Prostate gland (tissue), 2 donors: ENCODE measurements at places on chromosomes 7 and 10. TPM values are rescaled to one million over a fixed set of nuclear protein-coding genes. Genes with fewer than 3 reads are reported as not detected.

GIMAP7 gene
- 9.0 TPM for total RNA-seq

RNF148 gene
- total RNA-seq = 2.9 TPM

HTR5A gene
- total RNA-seq = not detected

LRRC61 gene
- 34.4 TPM for total RNA-seq

- DNase-seq = no peak
- H3K4me3 ChIP-seq = no peak overlapping the region
- no peak overlapping the region for H3K27ac ChIP-seq
- no peaks in the 10 kb centered on the region for H3K4me1 ChIP-seq
- H3K36me3 ChIP-seq = no peaks in the 10 kb centered on the region
Observed at GRCh38 chr10:93766918-93767317, 9.2 kb downstream of the LGI1 start.

GRCh38 chr7:50688226-50688590 lies 94.5 kb downstream of the GRB10 start:
- no peak overlapping the region for H3K27ac ChIP-seq
- no peak for DNase-seq
- H3K4me1 ChIP-seq = peaks cover 5% of the 10 kb centered on the region
- H3K36me3 ChIP-seq = no peaks in the 10 kb centered on the region

DNA sequence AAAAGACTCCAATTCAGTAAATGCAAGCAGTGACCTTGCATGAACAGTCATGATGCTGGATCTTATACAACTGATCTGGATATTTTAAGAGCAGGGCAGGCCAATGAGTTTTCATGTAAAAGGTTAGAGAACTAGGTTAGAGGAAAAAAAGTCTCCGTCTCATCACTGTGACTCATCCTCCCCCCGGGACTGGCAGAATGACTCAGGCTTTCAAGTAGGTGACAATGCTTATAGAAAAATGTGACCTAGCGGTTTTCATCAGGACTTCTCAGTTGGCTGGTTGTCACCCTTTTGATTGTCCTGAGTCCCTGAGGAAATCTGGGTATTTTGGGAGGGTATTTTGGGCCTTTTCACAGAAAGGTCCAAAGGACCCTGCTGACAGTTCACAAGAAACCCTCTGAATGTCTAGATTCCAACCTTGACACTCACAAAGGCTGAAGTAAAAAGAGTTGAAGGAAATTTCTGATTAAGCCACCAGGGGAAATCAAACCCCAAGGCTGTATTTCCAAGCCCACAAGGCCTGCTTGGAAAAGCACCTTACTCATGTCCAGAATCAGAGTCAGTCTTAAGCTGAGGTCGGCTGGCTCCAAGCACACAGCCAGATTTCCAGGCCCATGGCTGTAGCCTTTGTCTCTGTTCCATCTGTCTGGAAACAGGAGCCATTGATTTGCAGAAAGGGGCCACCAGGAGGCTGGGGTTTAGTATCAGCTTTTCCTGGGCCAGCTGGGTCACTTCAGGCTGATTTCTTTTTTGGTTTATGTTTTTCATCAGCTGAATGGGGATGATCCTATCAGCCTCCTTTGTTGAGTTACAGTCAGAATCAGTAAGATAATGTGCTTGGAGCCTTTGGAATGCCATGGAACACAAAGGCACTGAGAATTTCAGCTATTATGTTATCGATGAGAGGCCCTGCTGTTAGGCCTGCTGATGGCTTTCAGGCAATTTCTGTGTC lies 226.4 kb upstream of the HABP2 start:
- H3K36me3 ChIP-seq = no peaks in the 10 kb centered on the region
- no peak for DNase-seq
- no peak overlapping the region for H3K4me3 ChIP-seq

GRCh38 chr10:116099023-116099420 lies 174.0 kb downstream of the GFRA1 start:
- H3K27me3 ChIP-seq = peaks cover 11% of the 10 kb centered on the region
- no peaks in the 10 kb centered on the region for H3K36me3 ChIP-seq

DNA sequence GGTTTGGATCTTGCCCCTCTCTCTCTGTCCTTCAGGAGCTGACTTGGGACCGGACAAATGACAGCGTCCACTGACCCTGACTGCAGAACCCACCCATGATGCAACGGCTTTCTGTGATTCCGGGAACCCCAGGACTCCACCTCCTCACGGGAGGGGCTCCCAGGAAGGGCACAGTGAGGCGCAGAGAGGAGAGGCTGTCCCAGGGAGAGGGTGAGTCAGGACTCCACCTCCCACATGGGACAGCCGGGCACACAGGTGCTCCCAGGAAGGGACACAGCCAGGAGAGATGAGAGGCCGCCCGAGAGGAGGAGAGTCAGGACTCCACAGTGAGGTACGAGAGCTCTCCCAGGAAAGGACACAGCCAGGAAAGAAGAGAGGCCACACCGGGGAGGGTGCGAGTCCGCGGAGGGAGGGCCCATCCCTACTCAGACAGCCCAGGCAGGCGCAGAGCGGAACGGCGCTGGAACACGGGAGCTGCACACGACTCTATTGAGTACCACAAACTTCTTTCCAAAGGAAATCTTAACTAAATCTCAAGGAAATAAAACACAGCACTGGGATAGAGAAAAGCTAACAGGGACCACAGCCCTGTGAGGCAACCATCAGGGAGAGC lies 162.5 kb downstream of the MAD1L1 start:
- no peaks in the 10 kb centered on the region for H3K27me3 ChIP-seq
- H3K36me3 ChIP-seq = no peaks in the 10 kb centered on the region
- H3K4me1 ChIP-seq = no peaks in the 10 kb centered on the region
- DNase-seq = no peak
- H3K4me3 ChIP-seq = no peak overlapping the region

GRCh38 chr7:91358303-91358702 lies 94.1 kb downstream of the FZD1 start:
- DNase-seq = no peak
- H3K27ac ChIP-seq = peak overlapping the region; percentile 21
- no peak overlapping the region for H3K4me3 ChIP-seq
- no peaks in the 10 kb centered on the region for H3K4me1 ChIP-seq

DNA sequence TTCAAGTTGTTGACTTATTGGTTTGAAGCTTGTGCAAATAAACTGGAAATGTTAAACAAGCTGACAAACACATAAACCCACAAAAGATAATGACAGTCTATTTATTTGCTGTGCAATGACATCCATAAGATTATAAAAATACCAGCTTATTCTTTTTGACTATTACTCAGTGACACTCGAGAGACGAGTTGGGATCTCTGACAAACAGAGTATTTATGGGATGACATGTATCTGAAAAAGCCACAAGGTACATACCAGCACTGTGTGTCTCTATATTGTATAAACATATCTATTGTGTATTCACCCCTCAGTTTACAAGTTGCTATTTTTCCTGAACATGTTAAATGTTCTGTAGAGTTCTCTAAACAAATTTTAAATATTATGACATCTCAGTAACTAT lies 88.9 kb downstream of the CHRM2 start:
- H3K4me1 ChIP-seq = no peaks in the 10 kb centered on the region
- no peak for DNase-seq
- H3K27ac ChIP-seq = no peak overlapping the region
- H3K4me3 ChIP-seq = no peak overlapping the region
- H3K27me3 ChIP-seq = no peaks in the 10 kb centered on the region
- no peaks in the 10 kb centered on the region for H3K36me3 ChIP-seq

DNA sequence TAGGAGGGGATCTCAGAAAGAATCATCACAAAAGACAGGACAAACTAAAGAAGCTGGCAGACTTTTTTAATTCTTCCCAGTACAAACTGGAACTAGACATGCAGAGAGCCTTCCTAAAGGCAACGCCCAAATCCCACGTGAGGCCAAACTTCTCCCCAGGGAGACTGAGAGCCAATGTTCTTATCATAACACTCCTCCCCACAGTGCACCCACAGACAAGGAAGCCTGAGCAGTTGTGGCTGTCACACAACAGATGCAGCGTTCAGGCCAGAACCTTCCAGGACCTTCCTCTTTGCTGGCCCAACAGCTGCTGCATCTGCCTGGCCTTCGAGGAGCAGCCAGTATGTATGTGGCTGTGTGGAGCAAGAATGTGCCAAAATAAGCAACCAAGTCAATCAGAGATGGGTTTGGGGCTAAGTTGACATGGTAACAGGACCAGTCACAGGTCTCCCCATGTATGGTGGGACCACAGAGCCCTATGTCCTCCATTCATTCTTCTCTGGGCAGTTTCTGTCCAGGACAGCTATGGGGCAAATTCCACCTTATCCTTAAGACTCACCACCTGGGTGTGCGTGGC lies 34.9 kb downstream of the SRPK2 start:
- H3K36me3 ChIP-seq = no peaks in the 10 kb centered on the region
- DNase-seq = no peak
- H3K4me1 ChIP-seq = peaks cover 5% of the 10 kb centered on the region
- no peak overlapping the region for H3K27ac ChIP-seq
- H3K4me3 ChIP-seq = no peak overlapping the region

GRCh38 chr7:35894721-35895120 lies 93.9 kb downstream of the SEPTIN7 start:
- H3K27ac ChIP-seq = no peak overlapping the region
- no peak for DNase-seq
- H3K27me3 ChIP-seq = no peaks in the 10 kb centered on the region

GRCh38 chr10:37478381-37478780 lies 353.0 kb downstream of the ANKRD30A start:
- H3K27ac ChIP-seq = no peak overlapping the region
- no peak overlapping the region for H3K4me3 ChIP-seq
- H3K36me3 ChIP-seq = no peaks in the 10 kb centered on the region

- no peak for DNase-seq
- no peaks in the 10 kb centered on the region for H3K4me1 ChIP-seq
Observed at GRCh38 chr7:128395748-128396147, 14.0 kb downstream of the IMPDH1 start.

DNA sequence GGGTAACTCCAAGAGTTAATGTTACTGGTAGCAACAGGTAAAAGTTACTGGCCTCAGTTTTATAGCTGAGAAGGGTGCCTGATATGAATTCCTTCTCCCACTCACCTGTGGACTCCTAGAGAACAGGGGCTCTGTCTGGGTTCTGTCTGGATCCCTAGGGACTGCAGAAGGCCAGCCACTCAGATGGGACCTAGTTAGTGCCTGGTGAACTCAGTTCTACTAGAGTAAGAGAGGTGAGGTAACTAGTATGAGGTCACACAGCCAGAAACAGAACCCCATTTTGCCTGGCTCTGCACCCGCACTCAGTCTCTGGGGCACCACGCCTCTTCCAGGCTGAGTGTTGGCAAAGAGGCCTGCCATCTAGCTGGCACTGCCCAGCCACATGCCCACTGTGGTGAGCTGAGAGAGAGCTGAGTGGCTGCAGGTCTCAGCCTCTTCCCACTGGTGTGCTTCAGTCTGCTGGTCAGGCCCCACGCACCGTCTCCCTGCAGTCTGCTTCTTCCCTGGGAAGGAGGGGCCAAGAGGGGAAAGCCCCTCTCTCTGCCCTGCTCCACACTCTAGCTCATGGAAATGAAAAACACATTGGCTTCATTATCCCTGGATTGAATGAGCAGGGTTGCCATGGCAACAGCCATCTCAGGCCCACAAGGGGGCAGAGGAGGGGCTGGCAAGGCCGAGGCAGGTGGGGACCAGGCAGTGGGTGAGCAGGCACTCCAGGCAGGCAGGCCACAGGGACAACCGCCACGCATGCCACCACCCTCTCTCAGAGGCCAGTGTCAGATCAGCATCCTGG lies 110.6 kb downstream of the ZMIZ1 start:
- H3K27me3 ChIP-seq = no peaks in the 10 kb centered on the region
- DNase-seq = no peak
- H3K27ac ChIP-seq = no peak overlapping the region
- no peak overlapping the region for H3K4me3 ChIP-seq

DNA sequence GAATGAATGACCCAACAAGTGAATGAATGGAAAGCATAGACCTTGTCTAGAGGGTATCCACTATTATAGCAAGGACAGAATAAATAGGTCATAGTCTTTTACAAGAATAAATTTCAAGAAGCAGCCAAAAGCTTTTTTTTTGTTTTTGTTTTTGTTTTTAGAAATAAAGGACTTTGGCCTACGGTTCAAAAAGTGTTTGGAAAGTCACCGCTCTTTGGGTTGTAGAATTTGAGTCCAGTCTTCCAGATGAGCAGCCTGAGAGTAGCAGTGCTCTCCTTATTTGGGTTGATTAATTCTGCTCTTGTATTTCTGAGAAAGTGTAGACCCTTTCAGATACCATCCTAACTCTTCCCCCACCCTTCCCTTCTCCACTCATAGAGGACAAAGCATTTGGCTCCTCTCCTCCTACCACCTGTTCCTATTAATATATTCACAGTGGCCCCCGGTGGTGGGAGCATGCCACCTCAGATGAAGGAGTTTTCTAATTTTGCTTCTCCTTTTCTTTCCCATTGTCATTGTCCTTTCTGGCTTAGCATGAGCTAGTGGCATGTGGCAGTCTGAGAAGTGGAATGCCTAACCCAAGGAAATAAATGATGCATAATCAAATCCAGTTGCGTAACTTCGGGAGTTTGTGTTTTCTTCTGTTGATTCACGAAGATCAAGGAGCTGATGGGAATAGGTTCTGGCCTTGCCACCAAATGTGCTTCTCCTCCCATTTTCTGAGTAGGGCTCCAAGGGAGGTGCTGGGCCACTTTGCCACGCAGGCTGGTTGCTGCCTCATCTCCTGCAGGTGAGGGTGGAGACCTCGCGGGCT lies 114.7 kb downstream of the CHN2 start:
- H3K27me3 ChIP-seq = no peaks in the 10 kb centered on the region
- H3K27ac ChIP-seq = no peak overlapping the region
- no peak overlapping the region for H3K4me3 ChIP-seq
- H3K4me1 ChIP-seq = no peaks in the 10 kb centered on the region
- no peaks in the 10 kb centered on the region for H3K36me3 ChIP-seq

- peak; percentile 84 for DNase-seq
- no peaks in the 10 kb centered on the region for H3K27me3 ChIP-seq
- no peaks in the 10 kb centered on the region for H3K4me1 ChIP-seq
- H3K36me3 ChIP-seq = no peaks in the 10 kb centered on the region
- H3K27ac ChIP-seq = no peak overlapping the region
- H3K4me3 ChIP-seq = no peak overlapping the region
Observed at GRCh38 chr7:112462236-112462635, 12.0 kb downstream of the IFRD1 start.

- H3K4me1 ChIP-seq = no peaks in the 10 kb centered on the region
- H3K36me3 ChIP-seq = no peaks in the 10 kb centered on the region
- no peak overlapping the region for H3K27ac ChIP-seq
- no peak overlapping the region for H3K4me3 ChIP-seq
- DNase-seq = no peak
Observed at GRCh38 chr7:144399946-144400345, 3.5 kb downstream of the NOBOX start.

- H3K27ac ChIP-seq = no peak overlapping the region
- H3K27me3 ChIP-seq = no peaks in the 10 kb centered on the region
- peaks cover 6% of the 10 kb centered on the region for H3K4me1 ChIP-seq
- H3K36me3 ChIP-seq = no peaks in the 10 kb centered on the region
- no peak for DNase-seq
- no peak overlapping the region for H3K4me3 ChIP-seq
Observed at GRCh38 chr7:318878-319661, 29.1 kb downstream of the FOXL3 start.
